ENCODE measurements at places on chromosomes 5 and 9.

- DNase-seq = no peak
Observed at GRCh38 chr5:143992496-143992895, 178.0 kb downstream of the YIPF5 start.

GRCh38 chr5:13809921-13810320, 134.6 kb downstream of the DNAH5 start:
- no peak for DNase-seq

DNA sequence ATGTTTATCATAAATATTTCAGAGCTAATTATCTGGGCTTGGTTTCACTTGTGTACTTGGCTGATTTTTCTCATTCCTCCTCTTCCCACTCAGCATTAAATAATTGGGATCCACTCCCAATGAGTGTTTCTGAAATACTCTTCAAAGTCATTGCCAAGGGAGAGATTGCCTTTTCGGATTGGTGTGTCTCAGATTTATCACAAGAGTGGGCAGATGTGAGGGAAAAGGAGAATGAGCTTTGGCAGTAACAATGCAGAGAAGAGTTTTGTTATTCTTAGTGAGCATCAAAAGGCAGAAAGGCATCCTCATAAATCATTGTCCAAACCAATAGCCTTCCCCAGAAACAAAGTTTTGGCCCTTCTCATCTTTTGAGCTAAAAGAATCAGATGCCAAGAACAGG, 79.2 kb downstream of the SEMA5A start:
- DNase-seq = no peak

GRCh38 chr5:177419046-177419445, 7.4 kb upstream of the GRK6 start:
- no peak for DNase-seq

DNA sequence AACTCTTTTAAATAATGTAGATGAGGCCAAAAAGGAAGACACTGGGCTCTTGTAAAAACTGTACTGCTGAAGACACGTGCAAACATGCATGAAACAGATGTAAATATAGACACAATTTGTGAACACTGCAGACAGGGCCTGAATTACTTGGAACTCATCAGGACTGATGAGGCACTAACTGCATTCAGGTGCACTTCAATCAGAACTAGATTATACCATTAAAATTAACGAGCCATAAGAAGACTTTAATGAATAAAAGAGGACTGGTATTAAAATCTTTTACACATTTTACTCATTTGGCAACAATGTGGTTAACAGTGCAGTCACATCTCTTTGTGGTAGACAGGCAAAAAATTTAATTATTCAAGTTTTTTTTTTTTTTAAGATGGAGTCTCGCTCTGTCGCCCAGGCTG, 13.4 kb upstream of the ZCCHC9 start:
- DNase-seq = no peak

DNA sequence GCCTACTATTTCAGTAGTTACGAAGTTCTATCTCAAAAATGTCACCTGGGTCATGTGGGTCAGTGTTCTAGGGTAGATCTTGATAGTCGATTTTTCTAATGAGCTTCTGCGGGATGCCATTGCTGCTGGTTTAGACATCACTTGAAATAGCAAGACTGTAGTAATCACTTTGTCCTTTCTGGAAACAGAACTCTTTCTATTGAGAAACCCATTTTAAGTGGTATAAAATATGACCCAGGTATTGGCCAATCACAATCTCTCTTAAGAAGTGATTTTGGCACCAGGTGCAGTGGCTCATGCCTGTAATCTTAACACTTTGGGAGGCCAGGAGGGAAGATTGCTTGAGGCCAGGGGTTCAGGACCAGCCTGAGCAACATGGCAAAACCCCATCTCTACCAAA, 17.6 kb downstream of the ARRDC3 start:
- DNase-seq = no peak

- DNase-seq = no peak
Observed at GRCh38 chr9:135075234-135076142, 12.0 kb upstream of the OLFM1 start.

- DNase-seq = no peak
Observed at GRCh38 chr5:79834754-79835714, 145.4 kb downstream of the CMYA5 start.

- no peak for DNase-seq
Observed at GRCh38 chr5:168407211-168407610, 79.1 kb upstream of the RARS1 start.

DNA sequence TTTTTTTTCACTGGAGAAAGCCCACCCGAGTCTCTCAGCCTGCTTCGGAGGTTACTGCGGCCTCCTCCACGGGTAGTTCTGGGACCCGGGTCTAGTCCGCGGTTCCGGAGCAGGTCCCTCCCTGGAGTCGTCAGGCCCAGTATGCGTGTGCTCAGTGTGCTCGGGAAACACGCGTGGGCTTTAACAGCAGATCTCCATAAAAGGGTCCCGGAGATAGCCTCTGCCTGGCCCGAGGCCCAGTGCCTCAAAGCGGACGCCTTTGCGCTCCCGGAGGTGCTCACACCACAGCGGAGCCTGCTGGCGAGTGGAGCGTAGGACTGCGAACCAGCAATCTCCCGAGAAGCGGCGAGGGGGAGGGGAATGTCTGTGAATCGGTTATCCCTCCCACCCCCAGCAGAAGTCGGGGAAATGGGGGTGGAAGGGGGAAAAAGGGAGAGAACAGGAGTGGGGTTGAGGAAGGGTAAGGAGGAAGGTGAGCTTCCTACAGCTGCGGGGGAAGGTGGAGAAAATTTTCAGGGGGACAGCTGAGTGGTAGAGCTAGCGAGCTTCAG, 28.7 kb downstream of the CDKN2A start:
- DNase-seq = no peak

GRCh38 chr5:173783371-173783770, 104.8 kb upstream of the CPEB4 start:
- DNase-seq = no peak

- no peak for DNase-seq
Observed at GRCh38 chr5:10334831-10335230, 18.7 kb upstream of the MARCHF6 start.

DNA sequence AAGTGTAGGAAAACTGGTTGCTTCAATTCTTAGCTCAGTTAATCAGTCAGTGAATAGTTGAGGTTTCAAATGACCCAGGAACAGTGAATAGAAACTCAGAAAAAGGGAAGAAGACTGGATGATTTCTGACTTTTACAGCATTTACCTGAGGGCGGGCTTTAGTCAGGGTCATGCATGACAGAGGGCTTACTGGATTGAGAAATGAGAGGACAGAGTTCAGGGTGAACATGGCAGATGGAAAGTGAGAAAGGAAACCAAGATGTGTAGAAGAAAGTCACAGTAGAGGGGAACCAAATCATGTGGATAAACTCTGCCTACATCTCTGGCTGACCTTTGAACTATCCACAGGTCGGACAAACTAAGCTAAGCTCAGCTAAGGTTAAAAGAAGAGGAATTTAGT, 596.0 kb downstream of the SEMA5A start:
- DNase-seq = no peak

GRCh38 chr9:16794871-16795639, 75.4 kb downstream of the BNC2 start:
- DNase-seq = no peak

All from KBM-7 (cell line).